CD14-positive monocyte (primary cell): ENCODE measurements at places on chromosomes 2 and 18.

DNA sequence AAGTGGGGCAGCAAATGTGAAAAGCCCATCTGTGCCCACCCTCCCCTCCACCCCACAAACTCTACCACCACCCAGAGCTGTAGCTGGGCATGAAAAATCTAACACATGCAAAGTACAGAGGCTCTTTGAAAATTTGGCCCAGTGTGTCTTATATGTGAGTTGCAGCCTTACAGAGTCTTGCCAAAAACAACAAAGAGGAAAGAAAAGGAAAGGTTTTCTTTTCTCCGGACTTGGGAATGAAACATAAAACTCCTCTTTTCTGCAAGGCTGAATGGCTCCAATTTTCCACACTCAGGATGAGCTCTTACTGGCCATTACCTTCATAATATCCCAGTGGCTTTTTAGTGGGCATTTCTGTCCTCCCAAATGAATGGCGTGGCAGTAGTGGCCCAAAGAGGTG lies 27.9 kb upstream of the POU3F3 start:
- no peaks in the 10 kb centered on the region for H3K36me3 ChIP-seq
- H3K4me1 ChIP-seq: no peaks in the 10 kb centered on the region
- DNase-seq: no peak
- H3K27ac ChIP-seq: no peak overlapping the region

- H3K4me1 ChIP-seq: no peaks in the 10 kb centered on the region
- no peaks in the 10 kb centered on the region for H3K27me3 ChIP-seq
- H3K36me3 ChIP-seq: no peaks in the 10 kb centered on the region
Measured at GRCh38 chr2:157312866-157313486, 12.6 kb downstream of the ERMN start.

DNA sequence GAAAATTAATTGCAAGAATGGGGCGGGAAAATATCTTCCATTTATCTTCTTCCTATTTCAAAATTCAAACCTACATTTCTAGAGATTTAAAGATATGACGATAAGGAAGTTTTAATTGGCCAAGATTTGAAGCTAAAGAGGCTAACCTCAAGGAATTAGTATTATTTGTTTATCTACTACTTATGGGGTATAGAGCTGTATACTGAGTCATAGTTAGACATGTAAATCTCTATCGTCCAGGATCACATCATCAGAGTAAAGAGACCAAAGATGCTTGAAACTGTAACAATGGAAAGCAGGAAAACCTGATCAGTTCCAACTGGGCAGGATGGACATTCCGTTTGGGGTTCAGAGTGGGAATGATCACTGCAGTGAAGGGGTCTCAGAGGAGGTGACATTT lies 95.2 kb upstream of the KLF7 start:
- DNase-seq: no peak
- H3K27me3 ChIP-seq: no peaks in the 10 kb centered on the region
- peaks cover 40% of the 10 kb centered on the region for H3K4me1 ChIP-seq
- no peak overlapping the region for H3K4me3 ChIP-seq
- no peak overlapping the region for H3K27ac ChIP-seq

DNA sequence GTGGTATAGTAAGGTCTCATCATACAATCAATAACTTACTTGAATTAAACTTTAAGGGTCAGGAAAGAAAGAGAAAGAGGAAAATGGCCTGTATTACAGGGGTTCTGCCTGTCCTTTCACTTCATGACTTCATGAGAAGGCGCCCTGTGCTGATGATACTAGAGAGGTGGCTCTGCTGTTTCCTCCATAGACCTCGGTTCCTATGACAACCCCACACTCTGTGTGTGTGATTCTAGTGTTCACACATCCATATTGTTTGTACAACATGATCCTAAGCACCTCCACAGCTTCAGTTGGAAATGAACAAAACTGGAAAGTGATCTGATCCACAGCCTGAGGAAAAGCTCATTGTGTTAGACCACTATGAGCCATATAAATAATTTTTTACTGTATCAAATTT lies 7.0 kb upstream of the REEP1 start:
- no peak for DNase-seq
- no peaks in the 10 kb centered on the region for H3K4me1 ChIP-seq
- peaks cover 24% of the 10 kb centered on the region for H3K27me3 ChIP-seq
- H3K27ac ChIP-seq: no peak overlapping the region
- H3K36me3 ChIP-seq: no peaks in the 10 kb centered on the region
- no peak overlapping the region for H3K4me3 ChIP-seq

GRCh38 chr2:66930339-66931220 lies 466.6 kb upstream of the ETAA1 start:
- H3K36me3 ChIP-seq: no peaks in the 10 kb centered on the region
- no peak for DNase-seq
- H3K4me1 ChIP-seq: no peaks in the 10 kb centered on the region
- H3K27me3 ChIP-seq: no peaks in the 10 kb centered on the region

DNA sequence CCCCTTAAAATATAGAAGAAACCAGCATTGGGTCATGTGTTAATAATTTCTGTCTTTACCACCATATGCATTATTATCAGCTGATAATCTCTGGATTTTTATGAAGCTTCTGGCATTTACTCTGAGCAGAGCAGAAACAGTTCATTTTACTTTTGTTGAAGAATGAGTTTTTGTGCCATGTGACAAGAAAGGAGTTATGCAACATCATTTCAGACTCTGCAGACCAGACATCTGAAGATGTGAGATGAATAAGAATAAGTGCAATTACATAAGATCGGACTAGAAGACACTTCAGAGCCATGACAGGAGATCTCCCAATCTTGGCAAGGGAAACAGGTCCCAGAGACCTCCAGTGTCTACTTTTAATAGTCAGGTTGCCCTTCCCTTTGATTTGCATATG lies 869.4 kb upstream of the VRK2 start:
- no peak overlapping the region for H3K27ac ChIP-seq
- no peak overlapping the region for H3K4me3 ChIP-seq
- H3K27me3 ChIP-seq: no peaks in the 10 kb centered on the region
- no peaks in the 10 kb centered on the region for H3K4me1 ChIP-seq
- DNase-seq: no peak
- H3K36me3 ChIP-seq: no peaks in the 10 kb centered on the region

- peak overlapping the region; percentile 6 for H3K4me3 ChIP-seq
- H3K27ac ChIP-seq: peak overlapping the region; percentile 85
- H3K36me3 ChIP-seq: no peaks in the 10 kb centered on the region
- DNase-seq: peak; percentile 89
Measured at GRCh38 chr2:8303322-8303832, 378.5 kb upstream of the ID2 start.

DNA sequence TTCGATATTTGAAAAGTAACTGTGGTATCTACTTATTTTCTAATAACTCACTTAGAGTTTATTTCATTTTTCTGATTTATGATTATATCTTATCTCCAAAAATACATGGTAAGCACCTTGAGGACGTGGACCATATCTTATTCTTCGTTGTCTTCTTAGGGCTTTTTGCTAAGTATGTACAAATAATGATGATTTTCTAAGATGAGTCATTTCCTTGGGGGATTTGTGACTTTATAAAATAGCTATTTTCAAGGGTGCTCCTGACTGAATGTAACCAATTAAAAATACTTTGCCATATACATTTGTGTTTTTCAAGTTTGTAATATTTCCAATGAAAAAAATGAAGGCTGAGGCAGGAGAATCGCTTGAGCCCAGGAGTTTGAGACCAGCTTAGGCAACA lies 56.3 kb downstream of the GREB1L start:
- no peak overlapping the region for H3K4me3 ChIP-seq
- no peak overlapping the region for H3K27ac ChIP-seq
- no peak for DNase-seq
- no peaks in the 10 kb centered on the region for H3K4me1 ChIP-seq

GRCh38 chr2:9462313-9462712 lies 12.0 kb upstream of the IAH1 start:
- peaks cover 4% of the 10 kb centered on the region for H3K4me1 ChIP-seq
- H3K27me3 ChIP-seq: no peaks in the 10 kb centered on the region
- DNase-seq: no peak
- H3K36me3 ChIP-seq: peaks cover 82% of the 10 kb centered on the region
- H3K27ac ChIP-seq: no peak overlapping the region
- no peak overlapping the region for H3K4me3 ChIP-seq

- H3K27ac ChIP-seq: no peak overlapping the region
- H3K36me3 ChIP-seq: no peaks in the 10 kb centered on the region
- no peaks in the 10 kb centered on the region for H3K4me1 ChIP-seq
Measured at GRCh38 chr2:238475034-238475433, 48.3 kb downstream of the ASB1 start.

DNA sequence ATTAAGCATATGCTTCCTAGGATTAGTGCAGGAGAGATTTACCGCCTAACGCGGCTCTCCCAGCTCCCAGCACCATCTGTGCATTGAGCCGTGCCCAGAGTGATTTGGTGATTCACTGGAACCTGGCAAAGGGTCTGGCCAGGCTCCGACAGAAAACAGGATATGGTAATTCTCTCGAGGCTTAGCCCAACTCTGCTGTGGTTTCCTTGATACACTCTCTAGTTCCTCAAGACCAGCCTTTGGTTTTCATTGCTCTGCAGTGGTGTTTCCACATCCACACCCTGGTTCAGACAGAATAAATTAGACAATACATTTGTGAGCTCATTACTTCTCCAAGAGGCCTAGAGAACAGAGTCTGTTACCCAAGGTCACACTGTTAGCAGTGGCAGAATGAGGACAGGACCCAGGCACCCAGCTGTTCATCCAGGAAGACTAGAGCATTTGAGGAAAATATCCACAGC lies 23.0 kb upstream of the SMAD2 start:
- peaks cover 20% of the 10 kb centered on the region for H3K4me1 ChIP-seq
- H3K36me3 ChIP-seq: no peaks in the 10 kb centered on the region
- peaks cover 2% of the 10 kb centered on the region for H3K27me3 ChIP-seq
- H3K27ac ChIP-seq: peak overlapping the region; percentile 41
- DNase-seq: peak; percentile 87

DNA sequence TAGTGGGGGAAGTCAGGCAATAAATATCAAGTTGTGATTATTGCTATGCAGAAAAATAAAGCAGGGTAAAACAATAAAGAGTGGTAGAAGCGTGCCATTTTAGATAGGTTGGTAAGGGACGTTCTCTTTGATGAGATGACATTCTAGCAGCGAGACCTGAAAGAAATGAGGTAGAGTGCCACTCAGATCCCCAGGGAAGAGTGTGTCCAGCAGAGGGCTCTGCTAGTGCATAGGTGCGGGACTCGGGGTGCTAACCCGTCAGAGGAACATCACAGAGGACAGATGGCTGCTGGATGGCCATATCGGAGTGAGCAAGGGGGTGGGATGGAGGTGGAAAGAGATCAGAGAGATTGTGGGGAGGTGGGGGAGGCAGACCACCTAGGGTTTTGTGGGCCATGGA lies 16.3 kb upstream of the GTF2A1L start:
- H3K27me3 ChIP-seq: no peaks in the 10 kb centered on the region
- H3K27ac ChIP-seq: no peak overlapping the region
- H3K4me1 ChIP-seq: no peaks in the 10 kb centered on the region
- H3K4me3 ChIP-seq: no peak overlapping the region
- DNase-seq: no peak

GRCh38 chr18:49935215-49935614 lies 121.9 kb upstream of the ACAA2 start:
- H3K36me3 ChIP-seq: no peaks in the 10 kb centered on the region
- H3K27me3 ChIP-seq: no peaks in the 10 kb centered on the region
- H3K27ac ChIP-seq: no peak overlapping the region
- peaks cover 16% of the 10 kb centered on the region for H3K4me1 ChIP-seq

DNA sequence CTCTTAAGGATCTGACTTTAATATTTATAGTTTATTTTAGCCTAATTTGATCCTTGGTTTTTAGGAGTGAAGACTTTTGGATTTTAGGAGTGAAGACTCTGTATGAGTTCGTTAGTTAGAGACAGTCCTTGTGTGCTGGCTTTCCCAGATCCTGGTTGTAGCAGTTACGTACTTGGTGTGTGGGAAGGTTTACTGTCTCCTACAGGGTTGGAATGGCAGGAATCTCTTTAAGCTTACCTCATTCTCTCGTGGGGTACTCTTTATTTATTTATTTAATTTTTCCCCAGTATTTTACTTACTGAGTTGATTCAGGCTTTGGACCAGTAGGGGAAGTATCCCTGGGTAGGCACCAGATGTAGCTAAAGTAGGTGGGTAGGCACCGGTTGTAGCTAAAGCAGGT lies 1.8 kb upstream of the CXCR2 start:
- peaks cover 50% of the 10 kb centered on the region for H3K4me1 ChIP-seq
- no peaks in the 10 kb centered on the region for H3K36me3 ChIP-seq
- no peak overlapping the region for H3K4me3 ChIP-seq
- no peak overlapping the region for H3K27ac ChIP-seq
- DNase-seq: no peak

DNA sequence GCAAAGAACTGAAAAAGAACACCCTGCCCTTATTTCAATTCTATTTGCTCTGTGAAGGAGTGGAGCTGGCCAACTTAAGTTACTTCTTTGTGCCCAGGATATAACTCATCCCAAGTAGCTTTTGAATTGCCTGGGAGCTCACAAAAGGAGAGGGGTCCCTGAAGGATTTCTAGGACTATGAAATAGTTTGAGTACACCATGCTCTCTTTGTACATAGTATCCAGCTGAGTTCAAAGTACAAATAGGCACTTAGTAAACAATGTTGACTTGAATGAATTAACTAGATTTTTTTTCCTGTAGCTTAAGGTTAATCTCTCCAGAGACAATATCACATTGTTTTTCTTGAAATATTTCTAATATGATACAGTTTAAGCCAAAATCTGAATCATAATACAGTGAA lies 47.7 kb downstream of the ZC3H15 start:
- no peaks in the 10 kb centered on the region for H3K36me3 ChIP-seq
- no peak overlapping the region for H3K27ac ChIP-seq
- no peak overlapping the region for H3K4me3 ChIP-seq
- no peak for DNase-seq

DNA sequence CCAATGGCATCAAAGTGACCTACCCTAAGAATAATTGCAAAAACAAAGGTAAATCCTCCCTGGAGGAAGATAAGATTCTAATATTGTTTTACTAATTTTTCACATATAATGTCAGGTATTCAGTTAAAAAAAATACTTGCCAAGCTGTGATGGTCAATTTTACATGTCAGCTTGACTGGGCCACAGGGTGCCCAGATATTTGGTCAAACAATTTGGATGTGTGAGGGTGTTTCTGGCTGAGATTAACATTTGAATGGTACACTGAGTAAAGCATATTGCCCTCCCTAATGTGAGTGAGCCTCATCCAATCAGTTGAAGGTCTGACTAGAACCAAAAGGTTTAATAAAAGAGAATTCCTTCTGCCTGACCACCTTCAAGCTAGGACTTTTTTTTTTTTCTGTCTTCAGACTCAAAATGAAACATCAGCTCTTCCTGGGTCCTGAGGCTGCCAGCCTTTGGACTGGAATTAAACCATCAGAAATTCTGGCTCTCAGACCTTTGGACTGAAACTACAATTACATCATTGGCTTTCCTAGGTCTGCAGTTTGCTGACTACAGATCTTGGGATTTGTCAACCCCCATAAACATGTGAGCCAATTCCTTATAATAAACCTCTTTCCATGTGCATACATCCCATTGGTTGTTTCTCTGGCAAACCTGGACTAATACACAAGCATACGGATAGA lies 65.4 kb downstream of the LDAH start:
- no peak for DNase-seq
- no peaks in the 10 kb centered on the region for H3K36me3 ChIP-seq
- H3K27ac ChIP-seq: no peak overlapping the region

DNA sequence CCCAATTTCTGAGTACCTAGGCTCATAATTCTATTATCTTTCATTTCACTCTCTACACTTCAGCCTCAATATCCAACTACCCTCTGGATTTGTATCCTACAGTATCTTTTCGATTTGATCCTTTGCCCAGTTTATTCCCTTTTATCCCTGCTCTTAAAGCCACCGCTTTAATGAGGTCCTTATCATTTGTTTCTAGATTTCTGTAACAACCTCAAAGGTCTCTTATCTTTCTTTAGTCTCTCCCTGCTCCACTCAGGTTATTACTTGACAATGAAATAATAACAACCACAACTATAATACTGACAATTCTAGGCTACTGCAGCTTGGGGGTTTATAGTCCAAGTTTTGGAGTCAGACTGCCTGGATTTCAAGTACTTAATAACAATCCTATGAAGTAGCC lies 25.9 kb upstream of the ASNSD1 start:
- H3K4me1 ChIP-seq: no peaks in the 10 kb centered on the region
- H3K4me3 ChIP-seq: no peak overlapping the region
- H3K36me3 ChIP-seq: no peaks in the 10 kb centered on the region
- H3K27me3 ChIP-seq: no peaks in the 10 kb centered on the region
- no peak overlapping the region for H3K27ac ChIP-seq
